ENCODE measurements at places on chromosomes 2 and 18. TPM values are rescaled to one million over a fixed set of nuclear protein-coding genes. Genes with fewer than 3 reads are reported as not detected.

The ALPG gene
- total RNA-seq, result not detected

The FAP gene
- 150 TPM for total RNA-seq

The CRYGD gene
- not detected for total RNA-seq

The CYS1 gene
- total RNA-seq, result 7.0 TPM

The CYRIA gene
- 5.6 TPM for total RNA-seq

The SMIM21 gene
- total RNA-seq, result not detected

The NDUFS1 gene
- total RNA-seq, result 148 TPM
